ENCODE measurements at places on chromosomes 12 and 14. TPM values are rescaled to one million over a fixed set of nuclear protein-coding genes. Genes with fewer than 3 reads are reported as not detected.

DDN gene
- 1.3 TPM for total RNA-seq

IGFBP6 gene
- 1.4 TPM for total RNA-seq

- no peak for DNase-seq
Observed at GRCh38 chr12:53493610-53494391, 5.5 kb downstream of the MAP3K12 start.

DNA sequence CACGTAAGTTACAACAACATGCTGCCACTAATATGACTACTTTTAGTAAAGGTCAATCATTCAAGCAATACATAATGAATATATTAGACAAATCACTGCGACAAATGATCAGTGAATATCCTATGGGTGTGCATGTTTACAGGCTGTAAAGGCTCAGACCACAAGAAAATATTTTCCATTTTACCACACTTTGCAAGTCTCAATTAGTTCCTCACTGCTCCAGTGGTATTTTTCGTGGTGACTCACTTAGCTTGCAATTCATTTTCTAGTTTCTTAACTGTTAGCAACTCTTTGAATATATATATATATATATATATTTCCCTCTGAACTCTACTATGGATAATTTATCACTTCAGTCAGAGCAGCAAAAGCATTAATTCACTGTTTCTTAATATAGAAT, 96.9 kb downstream of the EML5 start:
- no peak for DNase-seq

DNA sequence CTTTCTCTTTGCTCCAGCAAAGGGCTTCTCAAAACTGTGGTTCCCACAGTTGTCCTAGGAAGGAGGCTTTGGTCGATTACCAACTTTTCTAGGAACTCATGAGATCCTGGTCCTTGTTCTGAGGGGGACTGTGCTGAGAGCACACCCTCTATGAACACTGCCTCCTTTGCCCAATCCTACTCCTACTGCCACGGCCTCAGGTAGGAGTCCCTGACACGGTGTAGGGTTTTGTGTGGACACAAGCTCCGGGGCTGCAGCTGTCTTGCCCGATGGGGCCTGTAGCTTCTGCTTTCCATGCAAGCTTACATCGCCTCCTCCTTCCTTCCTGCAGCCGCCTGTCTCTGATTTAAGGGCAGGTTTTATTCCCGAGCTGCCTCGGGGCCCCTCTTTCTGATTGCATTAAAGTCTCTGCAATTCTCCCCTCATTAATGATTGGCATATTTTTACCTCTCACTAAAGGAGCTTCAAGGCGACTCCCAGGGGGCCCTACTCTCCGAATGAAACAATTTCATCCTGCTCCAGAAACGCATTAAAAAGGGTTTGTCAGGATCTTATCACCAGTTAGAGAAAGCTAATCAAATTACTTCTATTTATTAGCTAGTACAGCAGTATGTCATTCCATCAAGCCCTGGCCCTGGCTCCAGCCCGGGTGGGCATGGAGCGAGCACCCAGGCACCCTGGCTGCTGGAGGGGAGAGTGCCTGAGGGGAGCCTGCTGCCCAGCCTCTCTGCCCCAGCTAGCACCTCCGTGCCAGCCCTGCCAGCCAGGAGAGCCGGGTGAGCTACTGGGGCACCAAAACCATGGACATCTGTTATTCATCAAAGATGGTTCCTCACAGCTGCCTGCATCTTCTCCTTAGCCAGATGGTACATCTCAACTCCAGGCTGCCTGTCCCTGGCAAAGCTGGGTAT, 38.0 kb upstream of the ESRRB start:
- no peak for DNase-seq

TMPRSS12 gene
- total RNA-seq, result not detected

Measured in T-cell (primary cell).